Activated naive CD8-positive, alpha-beta T cell treated with anti-CD3 and anti-CD28 coated beads for 36 hours (primary cell): ENCODE measurements at places on chromosomes 7 and 10.

GRCh38 chr10:101817337-101818118, 716 bp downstream of the OGA start:
- DNase-seq, result peak; percentile 55

GRCh38 chr10:62636825-62637248, 167.7 kb upstream of the ADO start:
- DNase-seq, result no peak

DNA sequence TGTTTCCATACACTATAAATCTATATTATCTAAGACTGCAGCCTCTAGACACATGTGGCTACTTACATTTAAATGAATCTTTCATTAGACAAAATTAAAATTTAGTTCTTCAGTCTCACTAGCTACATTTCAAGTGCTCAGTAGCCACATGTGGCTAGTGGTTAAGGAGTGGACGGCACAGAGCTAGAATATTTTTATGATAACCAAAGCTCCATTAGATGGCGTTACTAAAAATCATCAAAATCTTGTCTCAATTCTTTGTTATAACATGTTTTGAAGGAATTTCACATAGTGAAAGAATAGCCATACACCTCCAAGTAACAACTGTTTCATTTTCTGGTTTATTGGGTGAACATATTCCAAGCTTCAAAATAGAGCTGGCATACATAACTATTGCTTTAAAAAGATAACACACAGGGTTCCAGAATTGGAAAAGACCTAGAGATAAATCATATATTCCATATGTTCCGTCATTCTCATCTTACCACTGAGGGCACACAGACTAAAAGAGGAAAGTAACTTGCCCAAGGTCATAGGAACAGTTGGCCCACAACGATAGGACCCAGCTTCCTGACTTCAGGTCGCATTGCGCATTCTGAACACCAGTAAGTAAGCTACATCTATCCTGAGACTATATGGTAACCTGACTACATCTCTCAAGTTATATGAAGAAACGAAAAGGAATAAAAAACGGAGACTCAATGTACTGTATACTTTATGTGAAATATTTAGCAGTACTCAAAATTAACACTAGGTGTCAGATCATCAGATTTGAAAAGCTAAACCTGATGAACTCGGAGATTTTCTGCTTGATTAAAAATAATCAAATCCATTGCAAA, 66.6 kb downstream of the CAV1 start:
- no peak for DNase-seq

- DNase-seq, result no peak
These were observed 428.2 kb upstream of the GALNT17 start for GRCh38 chr7:70703785-70704184.

DNA sequence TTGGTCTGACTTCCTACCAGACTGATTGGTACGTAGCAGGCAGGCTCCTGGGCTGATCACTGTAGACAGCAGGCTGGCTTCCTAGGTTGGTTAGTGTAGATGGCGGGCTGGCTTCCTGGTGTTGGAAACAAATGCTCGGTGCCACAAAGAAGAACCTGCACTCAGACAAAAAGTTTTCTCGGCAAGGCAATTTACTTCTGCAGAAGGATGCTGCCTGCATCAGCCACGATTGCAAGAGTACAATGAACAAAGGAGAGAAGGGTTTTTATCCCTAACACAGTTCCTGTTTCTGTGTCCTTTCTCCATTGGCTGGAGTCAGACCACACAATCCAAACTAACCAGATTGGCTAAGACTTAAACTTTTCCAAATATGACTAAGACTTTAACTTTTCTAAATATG, 123.6 kb upstream of the PPP2R2D start:
- DNase-seq, result no peak

DNA sequence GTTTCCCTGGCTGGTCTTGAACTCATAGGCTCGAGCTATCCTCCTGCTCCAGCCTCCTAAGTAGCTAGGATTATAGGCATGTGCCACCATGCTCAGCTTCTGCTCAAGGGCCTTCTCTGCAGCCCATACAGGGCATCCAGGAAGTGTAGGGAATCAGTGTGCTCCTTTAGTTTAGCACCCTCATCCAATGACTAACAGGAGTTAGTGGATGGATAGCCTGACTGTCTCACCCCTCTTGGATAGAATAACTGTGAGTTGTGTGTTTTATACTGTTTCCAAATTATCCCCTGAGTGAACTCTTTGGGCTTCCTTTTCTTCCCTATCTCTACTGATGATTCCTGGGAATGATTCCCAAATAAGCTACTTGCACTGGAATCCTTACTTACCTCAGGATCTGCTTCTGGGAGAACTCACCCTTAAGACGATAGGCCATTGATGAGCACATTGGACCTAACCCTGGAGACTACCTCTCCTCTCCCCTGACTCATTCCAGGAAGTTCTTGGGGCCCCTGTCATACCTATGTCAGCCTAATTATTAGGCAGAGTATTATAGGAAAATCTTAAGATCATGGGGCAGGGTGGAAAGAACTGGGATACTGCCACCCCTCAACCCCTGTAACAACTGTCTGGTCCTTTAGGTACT, 18.5 kb downstream of the STRIP2 start:
- no peak for DNase-seq

- DNase-seq, result no peak
These were observed 21.4 kb downstream of the SLC25A13 start for GRCh38 chr7:96300502-96300901.

DNA sequence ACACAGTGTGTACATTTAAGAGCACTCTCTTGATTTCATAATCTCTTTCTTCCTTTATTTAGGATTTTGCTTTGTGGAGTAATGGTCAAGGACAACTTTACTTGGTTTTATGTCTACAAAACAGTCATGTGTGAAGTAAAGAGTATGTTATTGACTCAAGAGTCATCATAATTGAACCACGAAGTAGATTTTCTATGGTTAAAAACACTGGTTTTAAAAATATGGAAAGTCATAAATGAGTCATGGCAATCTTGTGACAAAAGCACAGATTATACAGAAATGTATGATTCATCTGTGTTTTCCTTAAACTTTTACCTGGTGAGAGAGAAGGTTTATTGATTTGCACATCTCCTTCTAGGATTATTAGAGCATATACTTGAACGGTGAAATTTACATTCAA, 969.7 kb downstream of the GATA3 start:
- no peak for DNase-seq

DNA sequence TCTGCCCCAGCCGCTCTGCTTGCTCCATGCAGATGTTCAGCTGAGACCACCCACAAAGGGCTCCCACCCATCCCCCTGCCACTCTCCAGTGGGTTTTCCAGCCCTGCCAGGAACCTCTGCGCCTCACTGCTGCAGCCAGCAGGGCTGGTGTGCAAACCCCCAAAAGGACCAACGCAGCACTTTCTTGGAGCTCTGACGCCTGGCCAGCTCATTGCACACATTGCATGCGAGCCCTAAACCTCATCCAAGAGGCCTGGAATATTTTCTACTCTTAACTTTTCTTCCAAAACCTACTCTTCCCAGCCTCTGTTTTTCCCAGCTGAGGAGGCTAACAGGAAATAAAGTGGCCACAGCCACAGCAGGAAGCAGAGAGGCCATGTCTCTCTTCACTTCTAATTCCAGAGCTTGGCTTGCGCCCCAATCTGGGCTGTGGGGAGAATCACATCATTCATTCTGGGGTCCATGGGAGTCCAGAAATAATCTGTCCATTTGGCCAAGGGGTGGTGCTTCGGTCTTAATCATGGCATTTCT, 4.6 kb upstream of the FAM170B start:
- DNase-seq, result no peak

GRCh38 chr10:127148933-127149220, 47.5 kb downstream of the INSYN2A start:
- no peak for DNase-seq
